ENCODE measurements at places on chromosomes 3 and 15.

- no peak for DNase-seq
These were observed 516.7 kb upstream of the CFAP20DC start for GRCh38 chr3:59566481-59566975.

DNA sequence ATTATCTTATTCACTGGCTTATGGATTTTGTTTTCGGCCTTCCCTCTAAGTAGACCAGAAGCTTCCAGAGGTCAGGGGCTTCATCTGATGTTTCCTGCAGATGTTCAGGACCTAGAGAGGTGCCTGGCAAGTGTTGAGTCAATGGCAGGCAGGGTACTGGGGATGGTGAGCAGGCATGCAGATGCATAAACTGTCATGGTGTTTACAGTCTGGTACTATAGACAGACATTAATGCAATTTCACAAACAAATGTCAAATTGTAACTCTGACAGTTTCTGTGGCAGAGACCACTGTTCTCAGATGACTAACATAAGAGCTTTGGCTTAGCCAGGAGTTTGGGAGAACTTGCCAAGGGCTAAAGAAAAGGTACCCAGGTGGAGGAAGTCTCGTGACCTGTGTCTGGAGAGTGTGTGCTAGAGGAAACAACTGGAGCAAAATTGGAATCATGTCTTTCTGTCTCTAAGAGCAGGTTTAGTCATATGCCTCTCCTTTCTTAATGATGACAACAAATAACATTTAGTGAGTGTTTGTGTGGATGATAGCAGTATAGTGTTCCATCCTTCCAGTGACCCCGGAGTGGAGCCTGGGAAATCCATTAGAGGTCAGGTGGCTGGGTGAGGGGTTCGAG lies 53.7 kb upstream of the TRAK1 start:
- no peak for DNase-seq

GRCh38 chr3:77588863-77589262 lies 549.0 kb downstream of the ROBO2 start:
- no peak for DNase-seq

- peak; percentile 46 for DNase-seq
These were observed 16.1 kb upstream of the TM4SF1 start for GRCh38 chr3:149393345-149394160.

Data from omental fat pad (tissue), 4 donors.